ENCODE measurements at places on chromosomes 16 and 17. TPM values are rescaled to one million over a fixed set of nuclear protein-coding genes. Genes with fewer than 3 reads are reported as not detected.

DNA sequence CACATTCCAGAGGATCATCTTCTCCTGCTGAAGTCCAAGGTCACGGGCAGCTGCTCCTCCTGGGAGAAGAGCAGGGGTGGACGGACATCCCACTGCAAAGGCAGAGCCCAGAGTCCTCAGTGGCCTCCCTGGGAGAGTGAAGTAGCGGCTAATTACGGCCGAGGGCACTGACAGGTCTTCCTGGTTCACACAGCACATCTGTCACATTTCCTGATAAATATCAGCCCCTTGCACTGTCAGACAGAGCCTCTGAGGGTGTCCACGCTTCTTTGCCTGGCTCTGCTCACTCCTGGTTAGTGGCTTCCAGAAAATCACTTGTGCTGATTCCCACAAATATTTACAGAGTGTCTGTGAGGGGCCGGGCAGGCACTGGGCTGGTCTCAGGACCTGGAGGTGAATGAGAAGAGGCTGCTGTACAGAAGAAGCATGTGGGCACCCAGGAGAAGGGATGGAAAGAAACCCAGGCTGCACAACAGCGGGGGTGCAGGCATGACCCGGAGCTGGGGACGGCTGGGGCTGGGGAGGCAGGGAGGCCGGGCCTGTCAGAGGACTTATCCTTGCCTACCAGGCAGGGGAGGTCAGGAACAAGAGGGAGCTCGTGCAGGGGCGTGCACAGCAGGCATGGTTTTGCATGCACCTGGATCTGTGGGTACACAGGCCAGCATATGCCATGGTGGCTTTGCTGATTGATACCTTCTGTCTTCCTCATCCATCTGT lies 258.2 kb upstream of the TNRC6C start:
- H3K27me3 ChIP-seq, result no peaks in the 10 kb centered on the region
- no peak overlapping the region for H3K4me3 ChIP-seq
- H3K4me1 ChIP-seq, result no peaks in the 10 kb centered on the region
- no peak for DNase-seq
- no peak overlapping the region for H3K27ac ChIP-seq

FNDC8 gene
- total RNA-seq, result not detected

IRF8 gene
- 18.2 TPM for total RNA-seq

DNA sequence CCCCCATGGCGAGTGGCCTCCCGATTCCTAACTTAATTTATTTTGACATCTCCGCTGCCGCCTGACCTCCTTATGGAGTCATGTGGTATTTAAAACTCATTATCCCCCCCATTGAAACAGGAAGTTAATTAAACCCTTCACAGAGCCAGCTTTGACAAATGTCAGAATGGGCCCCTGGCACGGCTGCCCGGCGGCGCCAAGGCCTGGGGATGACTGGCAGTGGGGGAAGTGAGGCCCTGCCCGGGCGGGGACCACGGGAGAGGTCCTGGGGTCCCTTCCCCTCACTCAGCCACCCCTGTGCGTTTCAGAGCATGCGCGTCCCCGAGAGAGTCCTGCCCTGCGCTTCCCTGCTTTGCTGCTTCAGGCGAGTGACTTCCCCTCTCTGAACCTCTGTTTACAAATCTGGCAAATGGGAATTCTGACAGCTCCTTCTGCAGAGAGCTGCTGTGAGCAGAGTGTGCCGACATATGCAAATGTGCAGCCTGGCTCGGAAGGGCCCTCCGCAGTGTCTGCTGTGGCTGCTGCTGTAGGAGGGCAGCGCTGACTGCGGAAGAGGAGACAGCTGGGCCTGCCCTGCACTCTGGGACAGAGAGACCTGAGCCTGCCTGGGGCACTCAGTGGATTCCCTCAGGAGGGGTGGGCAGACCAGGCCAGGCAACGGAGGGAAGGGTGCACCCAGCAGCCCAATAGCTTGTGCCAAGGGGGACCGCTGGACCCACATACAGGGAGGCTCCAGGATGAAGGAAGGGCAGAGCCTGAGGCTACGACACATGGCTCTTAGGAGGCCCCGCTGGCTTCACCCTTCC lies 4.4 kb upstream of the ZFPM1 start:
- H3K36me3 ChIP-seq, result no peaks in the 10 kb centered on the region
- H3K27me3 ChIP-seq, result no peaks in the 10 kb centered on the region
- H3K4me1 ChIP-seq, result no peaks in the 10 kb centered on the region

- H3K4me3 ChIP-seq, result peak overlapping the region; percentile 24
- no peak overlapping the region for H3K27ac ChIP-seq
- H3K4me1 ChIP-seq, result peaks cover 11% of the 10 kb centered on the region
- no peaks in the 10 kb centered on the region for H3K36me3 ChIP-seq
- no peak for DNase-seq
Measured at GRCh38 chr17:16492613-16493530, 879 bp upstream of the LRRC75A start.

PPP1R27 gene
- total RNA-seq, result not detected

DNA sequence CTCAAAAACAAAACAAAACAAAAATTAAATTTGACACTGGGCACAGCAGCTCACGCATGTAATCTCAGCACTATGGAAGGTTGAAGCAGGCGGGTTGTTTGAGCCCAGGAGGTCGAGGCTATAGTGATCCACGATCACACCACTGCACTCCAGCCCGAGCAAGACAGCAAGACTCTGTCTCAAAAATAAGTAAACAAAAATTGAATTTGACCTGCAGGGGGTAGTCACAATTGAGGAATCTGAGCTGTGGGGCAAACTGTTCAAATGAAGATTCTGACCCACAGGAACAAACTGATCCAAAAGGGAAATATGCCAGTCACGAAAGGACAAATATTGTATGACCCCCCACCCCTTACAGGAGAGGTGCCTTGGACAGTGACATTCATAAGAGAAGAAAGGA lies 29.8 kb downstream of the ANKRD11 start:
- no peak overlapping the region for H3K27ac ChIP-seq
- H3K36me3 ChIP-seq, result no peaks in the 10 kb centered on the region
- H3K4me1 ChIP-seq, result no peaks in the 10 kb centered on the region
- H3K4me3 ChIP-seq, result no peak overlapping the region
- no peak for DNase-seq
- H3K27me3 ChIP-seq, result no peaks in the 10 kb centered on the region

DNA sequence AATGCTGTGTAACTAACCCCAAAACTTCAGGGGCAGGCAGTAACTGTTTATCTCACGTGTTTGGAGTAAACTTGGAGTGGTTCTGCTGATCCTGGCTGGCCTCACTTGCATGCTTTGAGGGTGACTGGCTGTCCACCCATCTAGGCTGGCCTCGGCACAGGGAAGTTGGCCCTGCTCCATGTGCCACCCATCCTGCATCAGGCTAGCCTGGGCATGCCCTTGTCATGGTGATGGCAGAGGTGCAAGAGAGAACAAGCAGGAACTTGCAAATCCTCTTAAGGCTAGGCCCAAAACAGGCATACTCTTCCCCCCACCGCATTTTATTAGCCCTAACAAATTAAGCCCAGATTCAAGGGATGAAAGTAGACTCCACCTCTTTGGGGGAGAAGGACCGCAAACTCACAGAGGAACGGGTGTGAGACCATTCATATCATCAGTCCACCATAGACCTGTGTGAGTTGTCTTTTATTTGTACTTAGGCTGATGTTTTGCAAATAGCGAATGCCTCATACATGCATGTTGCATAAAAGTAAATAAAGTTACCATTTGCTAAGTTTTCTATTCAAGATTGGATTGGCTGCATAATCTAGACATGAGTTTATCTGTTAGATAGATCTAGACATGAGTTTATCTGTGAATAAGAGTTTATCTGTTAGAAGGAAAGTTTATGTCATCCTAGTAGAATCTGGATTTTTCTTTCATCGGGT lies 221.0 kb downstream of the CCDC182 start:
- DNase-seq, result no peak
- H3K27me3 ChIP-seq, result no peaks in the 10 kb centered on the region
- H3K4me1 ChIP-seq, result no peaks in the 10 kb centered on the region
- H3K27ac ChIP-seq, result no peak overlapping the region

CHAD gene
- 5.0 TPM for total RNA-seq

- no peaks in the 10 kb centered on the region for H3K27me3 ChIP-seq
- no peak overlapping the region for H3K4me3 ChIP-seq
- H3K4me1 ChIP-seq, result no peaks in the 10 kb centered on the region
- no peak overlapping the region for H3K27ac ChIP-seq
- no peak for DNase-seq
Measured at GRCh38 chr16:72751076-72751475, 296.9 kb downstream of the ZFHX3 start.

GRCh38 chr17:67248291-67248690 lies 3.3 kb upstream of the HELZ start:
- H3K4me1 ChIP-seq, result peaks cover 8% of the 10 kb centered on the region
- no peaks in the 10 kb centered on the region for H3K36me3 ChIP-seq
- H3K4me3 ChIP-seq, result no peak overlapping the region
- H3K27me3 ChIP-seq, result no peaks in the 10 kb centered on the region
- no peak for DNase-seq
- H3K27ac ChIP-seq, result no peak overlapping the region

KRT20 gene
- 0.63 TPM for total RNA-seq

DNA sequence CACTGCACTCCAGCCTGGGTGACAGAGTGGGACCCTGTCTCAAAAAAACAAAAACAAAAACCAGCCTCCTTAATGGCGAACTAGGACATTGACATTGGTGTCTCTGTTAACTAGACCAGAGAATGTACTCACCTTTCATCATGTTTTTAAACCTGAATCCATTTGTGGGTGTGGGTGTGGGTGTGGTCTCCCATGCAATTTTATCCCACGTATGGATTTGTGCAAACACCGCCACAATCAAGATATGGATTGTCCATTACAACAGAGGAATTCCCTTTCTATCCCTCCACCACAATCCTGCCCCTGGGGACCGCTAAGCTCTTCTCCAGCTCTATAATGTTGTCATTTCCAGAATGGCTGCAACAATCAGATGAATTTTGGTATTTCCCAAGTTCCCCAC lies 49.9 kb downstream of the DNAH17 start:
- no peaks in the 10 kb centered on the region for H3K36me3 ChIP-seq
- no peak overlapping the region for H3K4me3 ChIP-seq
- DNase-seq, result peak; percentile 2
- no peak overlapping the region for H3K27ac ChIP-seq
- H3K27me3 ChIP-seq, result no peaks in the 10 kb centered on the region

- no peaks in the 10 kb centered on the region for H3K4me1 ChIP-seq
- H3K27ac ChIP-seq, result peak overlapping the region; percentile 37
- H3K4me3 ChIP-seq, result peak overlapping the region; percentile 5
- no peaks in the 10 kb centered on the region for H3K27me3 ChIP-seq
- H3K36me3 ChIP-seq, result no peaks in the 10 kb centered on the region
Measured at GRCh38 chr17:57810721-57811637, 38.9 kb downstream of the MRPS23 start.

All from pancreas (tissue), 10 donors.